DMS 273 treated with DMSO at 0.1 percent for 48 hours (cell line): ENCODE measurements at places on chromosomes 5 and 9.

GRCh38 chr5:172175263-172175719, 12.7 kb downstream of the STK10 start:
- DNase-seq, result no peak

- no peak for DNase-seq
Observed at GRCh38 chr5:3190433-3190832, 405.2 kb upstream of the IRX1 start.

GRCh38 chr9:81150016-81150625, 539.2 kb downstream of the TLE1 start:
- no peak for DNase-seq

GRCh38 chr9:125992557-125992956, 245.4 kb downstream of the PBX3 start:
- no peak for DNase-seq

DNA sequence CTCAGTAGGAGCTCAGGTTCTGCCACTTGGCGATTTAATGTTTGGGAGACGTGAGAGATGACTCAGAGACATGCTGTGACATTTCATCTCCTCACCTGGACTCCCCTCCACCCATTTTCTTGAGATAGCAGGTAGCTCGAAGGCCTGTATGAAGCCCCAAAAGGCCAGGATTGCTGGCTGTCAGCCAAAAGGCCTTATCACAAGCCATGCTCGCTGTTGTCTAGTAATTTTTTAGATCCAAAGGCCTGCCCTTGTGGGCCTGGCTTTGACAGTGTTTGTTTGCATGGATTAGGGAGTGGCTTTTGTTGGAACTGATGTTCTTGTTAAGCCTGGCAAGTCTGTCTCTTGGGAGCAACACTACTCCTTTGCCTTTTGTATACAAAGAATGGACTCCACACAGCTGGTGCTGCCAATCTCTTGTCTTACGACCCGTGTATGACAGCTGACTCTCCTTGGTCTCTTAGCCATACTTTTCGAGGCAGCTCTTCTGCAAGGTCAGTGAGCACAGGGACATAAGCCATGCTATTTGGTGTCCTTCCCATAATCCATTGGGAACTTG, 22.7 kb downstream of the CAVIN4 start:
- DNase-seq, result no peak

- no peak for DNase-seq
Observed at GRCh38 chr9:4421847-4422246, 68.4 kb upstream of the SLC1A1 start.

GRCh38 chr9:6759185-6759977, 1.6 kb downstream of the KDM4C start:
- no peak for DNase-seq

DNA sequence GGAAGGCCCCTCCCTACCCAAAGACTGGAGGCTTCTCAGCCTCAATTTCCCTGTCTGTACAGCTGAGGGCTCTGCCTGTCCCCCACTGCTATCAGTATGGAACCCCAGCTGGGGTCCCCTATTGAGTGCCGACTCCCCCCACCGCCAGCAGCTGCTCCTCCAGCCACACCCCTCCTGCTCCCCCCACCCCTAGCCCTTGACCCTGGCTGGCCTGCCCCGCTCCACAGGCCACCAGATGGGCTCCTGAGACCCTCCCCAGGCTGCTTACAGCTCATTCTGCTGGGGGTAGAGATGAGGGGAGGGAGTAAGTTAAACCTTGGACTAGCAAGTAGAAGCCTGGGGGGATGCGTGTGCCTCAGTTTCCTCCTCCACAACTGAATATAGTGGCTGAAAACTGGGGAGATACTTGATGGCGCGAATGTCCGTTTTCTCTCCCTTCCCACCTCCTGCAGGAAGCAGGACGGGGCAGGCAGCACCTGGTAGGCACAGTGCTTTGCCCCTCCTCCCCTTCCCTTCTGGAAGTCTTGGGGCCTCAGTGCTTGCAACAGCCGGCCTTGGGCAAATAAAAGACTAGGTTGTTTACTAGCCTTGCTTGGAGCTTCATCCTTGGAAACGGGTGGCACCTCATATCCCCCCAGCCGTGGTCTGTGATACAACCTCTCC, 19.1 kb downstream of the URM1 start:
- DNase-seq, result no peak

DNA sequence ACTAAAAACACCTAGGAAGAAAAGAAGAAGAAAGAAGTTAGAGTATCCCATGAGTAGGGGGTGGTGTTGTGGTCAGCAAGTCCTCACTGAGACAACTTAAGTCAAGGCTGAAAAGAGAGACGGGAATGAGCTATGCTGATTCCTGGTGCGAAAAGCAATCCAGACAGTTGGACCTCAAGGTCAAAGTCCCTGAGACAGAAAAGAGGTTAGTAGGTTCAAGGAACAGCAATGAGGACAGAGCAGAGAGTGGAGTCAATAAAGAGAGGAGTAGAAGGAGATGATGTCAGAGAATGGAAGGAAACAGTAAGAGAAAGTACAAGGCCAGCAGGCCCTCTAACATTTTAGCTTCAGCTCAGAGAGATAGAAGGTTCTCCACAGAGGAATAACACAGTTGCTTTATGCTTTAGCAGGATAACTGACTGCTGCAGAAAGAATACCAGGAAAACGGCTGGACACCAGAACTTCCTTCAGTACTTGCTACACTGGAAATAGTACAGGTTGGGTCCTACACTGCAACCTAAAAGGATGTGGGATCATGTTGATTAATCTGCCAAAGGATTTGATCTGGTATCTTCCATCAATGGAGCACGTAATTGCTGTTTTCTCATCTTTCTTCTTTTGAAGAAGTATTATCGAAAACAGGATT, 43.6 kb downstream of the GNAQ start:
- DNase-seq, result no peak

GRCh38 chr5:113273948-113274347, 160.8 kb downstream of the TSSK1B start:
- DNase-seq, result no peak

- no peak for DNase-seq
Observed at GRCh38 chr5:31377274-31377946, 154.5 kb downstream of the DROSHA start.

DNA sequence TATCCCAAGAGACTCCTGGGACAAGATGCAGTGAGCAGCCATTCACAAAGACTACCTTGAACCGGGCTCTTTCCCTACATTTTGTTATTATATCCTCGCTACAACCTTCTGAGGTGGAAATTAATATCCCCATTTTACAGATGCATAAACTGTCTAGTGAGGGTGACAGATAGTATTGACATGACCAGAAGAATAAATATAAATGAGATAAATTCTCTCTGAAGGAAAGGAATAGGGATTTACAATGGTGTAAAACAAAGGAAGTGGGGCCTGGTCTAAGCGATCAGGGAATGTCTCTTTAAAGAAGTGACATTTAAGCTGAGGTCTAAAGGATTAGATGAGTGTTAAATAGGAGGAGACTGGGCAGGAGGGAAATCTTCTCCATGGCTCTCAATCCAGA, 43.5 kb upstream of the KCNMB1 start:
- no peak for DNase-seq

- no peak for DNase-seq
Observed at GRCh38 chr5:978054-978453, 30.5 kb upstream of the NKD2 start.

DNA sequence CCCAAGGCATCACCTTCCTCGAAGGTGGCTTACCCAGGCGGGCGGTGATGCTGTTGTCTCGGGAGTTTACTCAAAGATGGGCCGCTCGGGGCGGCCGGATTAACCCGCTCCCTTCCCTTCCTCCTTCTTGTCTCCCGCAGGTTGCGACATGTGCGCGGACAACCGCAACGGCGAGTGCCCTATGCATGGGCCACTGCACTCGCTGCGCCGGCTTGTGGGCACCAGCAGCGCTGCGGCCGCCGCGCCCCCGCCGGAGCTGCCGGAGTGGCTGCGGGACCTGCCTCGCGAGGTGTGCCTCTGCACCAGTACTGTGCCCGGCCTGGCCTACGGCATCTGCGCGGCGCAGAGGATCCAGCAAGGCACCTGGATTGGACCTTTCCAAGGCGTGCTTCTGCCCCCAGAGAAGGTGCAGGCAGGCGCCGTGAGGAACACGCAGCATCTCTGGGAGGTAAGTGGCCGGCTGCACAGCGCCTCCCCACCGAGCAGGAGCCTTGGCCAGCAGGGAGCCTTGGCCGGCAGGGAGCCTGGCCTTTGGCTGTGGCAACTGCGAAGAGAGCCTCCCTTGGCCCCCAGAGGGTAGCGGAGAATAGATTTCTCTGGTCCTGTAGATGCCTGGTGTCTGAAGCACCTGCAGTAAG, 10.6 kb downstream of the PRDM6 start:
- DNase-seq, result no peak

DNA sequence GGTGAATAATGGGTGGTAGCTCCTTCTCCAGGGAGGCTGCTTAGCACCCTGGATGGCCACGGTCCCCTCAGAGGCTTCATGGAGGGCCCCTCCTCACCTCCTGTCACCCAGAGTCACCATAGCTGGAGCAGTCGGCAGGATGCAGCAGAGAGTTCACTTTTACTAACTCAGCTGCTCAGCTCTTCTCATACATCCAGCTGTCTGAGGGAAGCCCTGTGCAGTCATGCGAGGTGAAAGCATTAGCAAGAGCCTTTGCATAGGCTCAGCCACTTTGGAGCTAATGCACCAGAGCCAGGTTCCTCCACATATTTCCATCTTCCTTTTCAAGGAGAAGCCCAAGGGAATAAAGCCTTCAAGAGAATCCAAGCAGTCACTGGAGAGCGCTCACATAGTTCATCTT, 499.2 kb downstream of the BNC2 start:
- DNase-seq, result no peak

- no peak for DNase-seq
Observed at GRCh38 chr5:96936431-96937320, 796 bp downstream of the LNPEP start.

GRCh38 chr5:101278011-101278687, 375.1 kb upstream of the ST8SIA4 start:
- DNase-seq, result no peak

DNA sequence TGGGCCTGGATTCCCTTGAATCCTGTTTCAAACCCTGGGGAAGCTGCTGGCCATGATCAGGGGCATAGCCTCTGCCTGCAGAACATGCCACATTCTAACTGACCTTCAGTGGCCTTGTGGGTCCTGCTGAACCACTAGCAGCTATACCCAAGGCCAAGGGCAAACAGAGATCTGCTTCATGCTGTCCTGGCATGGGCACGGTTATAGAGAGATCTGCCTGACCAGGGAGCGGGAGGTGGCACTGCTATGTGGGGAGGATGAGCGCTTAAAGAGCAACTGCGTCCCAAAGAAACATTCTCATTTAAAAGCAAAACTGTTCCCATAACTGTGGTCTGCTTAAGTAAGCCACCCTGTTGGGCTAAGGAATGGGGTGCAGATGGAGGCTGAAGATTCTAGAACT, 36.5 kb upstream of the SYNPO start:
- DNase-seq, result no peak

GRCh38 chr9:106449336-106449927, 413.5 kb upstream of the ZNF462 start:
- no peak for DNase-seq
